ENCODE measurements at places on chromosomes 7 and 10.

DNA sequence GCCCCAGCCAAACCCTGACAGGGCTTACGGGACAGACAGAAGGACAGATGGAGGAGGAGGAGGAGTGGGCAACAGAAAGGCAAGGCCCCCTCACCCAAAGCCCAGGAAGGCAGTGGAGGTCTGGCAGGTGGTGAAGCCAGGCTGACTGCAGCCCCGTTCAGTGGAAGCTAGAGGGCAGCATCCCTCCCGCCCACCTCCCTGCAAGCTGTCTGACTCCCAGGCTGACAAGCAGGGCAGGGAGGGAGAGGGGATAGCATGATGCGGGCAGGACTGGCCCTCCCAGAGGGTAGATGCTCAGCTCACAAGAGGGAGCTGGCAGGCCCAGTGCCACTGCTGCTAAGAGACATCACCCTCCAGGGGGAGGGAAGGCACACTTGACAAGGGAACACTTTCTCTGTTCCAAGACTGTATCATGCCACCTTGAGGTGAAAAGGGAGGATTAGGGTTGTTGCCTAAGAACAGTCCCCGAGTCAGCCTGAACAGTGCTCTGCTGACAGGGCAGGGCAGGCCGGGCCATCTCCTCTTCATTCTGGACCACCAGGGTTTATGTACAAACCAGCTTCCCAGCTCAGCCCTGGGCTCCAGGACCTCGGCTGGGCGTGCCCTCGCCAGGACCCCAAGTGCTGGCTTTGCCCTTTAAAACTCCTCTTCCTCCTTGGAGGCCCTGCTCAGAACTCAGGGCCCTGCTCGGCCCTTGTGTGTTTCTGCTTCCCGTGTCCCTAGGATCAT, 61.8 kb downstream of the RASGEF1A start:
- H3K36me3 ChIP-seq = no peaks in the 10 kb centered on the region
- no peak overlapping the region for H3K4me3 ChIP-seq
- H3K27me3 ChIP-seq = peaks cover 2% of the 10 kb centered on the region
- peak; percentile 25 for DNase-seq

GRCh38 chr10:11003679-11004078, 14.0 kb upstream of the CELF2 start:
- H3K27ac ChIP-seq = no peak overlapping the region
- no peak overlapping the region for H3K4me3 ChIP-seq
- H3K27me3 ChIP-seq = no peaks in the 10 kb centered on the region
- peak; percentile 17 for DNase-seq
- H3K36me3 ChIP-seq = no peaks in the 10 kb centered on the region

GRCh38 chr7:158979635-158980351, 123.4 kb downstream of the DYNC2I1 start:
- no peaks in the 10 kb centered on the region for H3K27me3 ChIP-seq
- H3K4me1 ChIP-seq = no peaks in the 10 kb centered on the region
- H3K27ac ChIP-seq = no peak overlapping the region
- DNase-seq = no peak
- H3K4me3 ChIP-seq = no peak overlapping the region

DNA sequence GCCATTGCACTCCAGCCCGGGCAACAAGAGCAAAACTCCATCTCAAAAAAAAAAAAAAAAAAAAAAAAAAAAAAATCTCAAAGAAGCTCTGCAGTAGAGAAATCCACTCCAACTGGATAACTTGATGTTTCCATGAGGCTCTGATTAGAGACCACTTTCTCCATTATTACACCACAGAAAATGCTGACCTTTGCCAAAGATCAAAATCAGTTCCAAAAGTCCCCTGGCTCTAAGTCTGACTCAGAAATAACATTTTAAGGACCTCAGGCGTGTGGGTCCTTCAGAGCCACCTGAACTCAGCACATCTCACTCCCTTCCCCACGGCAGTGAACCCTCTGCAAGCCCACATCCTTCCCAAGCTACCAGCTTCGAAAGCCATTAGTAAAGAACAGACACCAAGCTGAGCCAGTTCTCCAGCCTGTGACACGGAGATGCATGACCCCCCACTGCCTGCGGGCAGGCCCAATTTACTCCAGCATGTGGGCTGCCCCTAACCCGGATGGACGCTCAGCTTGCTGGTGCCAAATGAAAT, 13.8 kb upstream of the TMEM120A start:
- no peak for DNase-seq
- no peaks in the 10 kb centered on the region for H3K27me3 ChIP-seq
- no peak overlapping the region for H3K27ac ChIP-seq

DNA sequence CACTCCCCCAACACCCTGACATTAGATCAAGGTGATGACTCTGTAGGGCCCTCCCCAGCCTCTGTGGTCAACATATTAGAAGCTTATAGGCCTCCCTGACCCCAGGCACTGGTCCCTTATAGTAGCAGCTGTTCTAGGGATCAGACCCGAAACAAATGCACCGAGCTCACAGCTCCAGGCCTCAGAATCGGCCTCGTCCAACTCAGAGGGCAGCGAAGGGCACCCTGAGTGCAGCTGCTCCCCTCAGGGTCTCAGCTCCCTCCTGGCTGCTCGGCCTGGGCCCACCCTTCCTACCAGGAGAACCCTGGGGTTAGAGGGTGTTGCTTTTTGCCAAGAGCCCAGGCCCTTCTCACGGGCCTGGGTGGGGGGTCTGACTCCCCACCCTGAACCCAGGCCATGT, 5.0 kb downstream of the ECHS1 start:
- H3K27ac ChIP-seq = no peak overlapping the region
- no peaks in the 10 kb centered on the region for H3K27me3 ChIP-seq
- no peaks in the 10 kb centered on the region for H3K4me1 ChIP-seq
- peaks cover 4% of the 10 kb centered on the region for H3K36me3 ChIP-seq
- H3K4me3 ChIP-seq = no peak overlapping the region

DNA sequence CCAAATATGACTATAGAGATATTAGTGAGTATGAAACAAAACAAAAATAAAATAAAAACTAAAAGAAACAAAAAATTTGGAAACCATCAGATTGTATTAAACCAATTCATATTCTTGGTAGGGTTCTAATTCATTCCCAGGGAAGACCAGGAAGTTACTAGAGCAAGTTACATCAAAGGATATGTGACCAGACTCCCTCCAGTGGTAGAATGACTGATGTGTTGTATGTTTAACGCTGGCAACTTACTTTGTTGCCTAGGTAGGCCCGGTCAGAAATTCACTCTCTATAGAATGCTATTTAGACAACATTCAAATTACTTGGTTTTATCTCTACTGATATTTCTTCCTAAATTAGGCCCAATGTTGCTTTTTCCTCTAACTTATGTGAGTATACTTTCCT, 5.2 kb downstream of the PHYHIPL start:
- peaks cover 6% of the 10 kb centered on the region for H3K4me1 ChIP-seq
- H3K36me3 ChIP-seq = no peaks in the 10 kb centered on the region
- peak; percentile 46 for DNase-seq
- peaks cover 8% of the 10 kb centered on the region for H3K27me3 ChIP-seq
- no peak overlapping the region for H3K4me3 ChIP-seq
- H3K27ac ChIP-seq = no peak overlapping the region

DNA sequence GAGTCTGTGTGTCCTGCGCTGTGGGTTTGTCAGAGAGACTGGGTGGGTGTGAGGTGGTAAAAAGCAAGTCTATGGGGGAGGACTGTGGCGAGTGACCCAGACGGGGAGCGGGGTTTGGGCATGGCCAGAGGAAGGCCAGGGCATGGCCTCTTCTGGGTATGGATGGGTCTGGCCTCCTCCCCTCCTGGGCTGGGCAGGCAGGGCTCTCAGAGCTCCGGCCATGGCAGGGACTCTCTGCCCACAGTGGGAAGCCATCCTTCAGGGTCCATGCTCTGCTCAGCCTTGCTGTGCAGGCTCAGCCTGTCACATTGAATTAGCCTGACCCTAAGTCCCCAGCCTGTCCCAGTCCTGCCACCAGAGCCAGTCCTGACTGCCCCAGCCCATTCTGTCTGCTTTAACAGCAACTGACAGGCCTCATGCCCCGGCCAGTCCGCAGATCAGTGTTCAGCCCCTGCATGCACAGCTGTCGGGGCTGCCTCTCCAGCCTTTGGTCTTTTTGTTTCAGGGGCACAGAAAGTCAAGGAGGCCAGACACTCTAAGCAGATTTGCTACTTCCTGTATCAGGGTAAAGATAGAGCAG, 7.9 kb downstream of the ANTXRL start:
- H3K4me3 ChIP-seq = no peak overlapping the region
- no peaks in the 10 kb centered on the region for H3K4me1 ChIP-seq
- no peaks in the 10 kb centered on the region for H3K36me3 ChIP-seq
- DNase-seq = no peak

DNA sequence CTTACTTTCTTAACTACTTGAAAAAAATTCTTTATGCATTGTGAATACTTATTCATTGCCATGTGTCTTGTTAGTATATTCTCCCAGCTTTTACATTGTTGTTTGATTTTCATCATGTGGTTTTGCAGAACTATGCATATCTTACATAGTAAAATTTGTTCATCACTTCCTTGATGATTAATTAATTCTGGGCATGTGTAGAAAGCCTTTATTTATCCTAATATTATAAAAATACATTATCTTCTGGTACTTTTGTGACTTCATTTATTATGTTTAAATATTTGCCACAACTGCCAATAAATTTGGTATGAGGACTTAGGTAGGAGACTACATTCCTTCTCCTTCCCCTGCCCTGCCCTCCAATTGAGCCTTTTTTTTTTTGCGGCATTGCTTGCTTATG, 166.0 kb upstream of the ZNF32 start:
- H3K27ac ChIP-seq = no peak overlapping the region
- DNase-seq = peak; percentile 58
- H3K4me1 ChIP-seq = peaks cover 10% of the 10 kb centered on the region
- H3K27me3 ChIP-seq = peaks cover 9% of the 10 kb centered on the region

Measured in astrocyte (in vitro differentiated cells and primary cell).